ENCODE measurements at places on chromosomes 11 and 22.

- DNase-seq = no peak
Measured at GRCh38 chr22:50299785-50300619, 7.4 kb downstream of the PLXNB2 start.

DNA sequence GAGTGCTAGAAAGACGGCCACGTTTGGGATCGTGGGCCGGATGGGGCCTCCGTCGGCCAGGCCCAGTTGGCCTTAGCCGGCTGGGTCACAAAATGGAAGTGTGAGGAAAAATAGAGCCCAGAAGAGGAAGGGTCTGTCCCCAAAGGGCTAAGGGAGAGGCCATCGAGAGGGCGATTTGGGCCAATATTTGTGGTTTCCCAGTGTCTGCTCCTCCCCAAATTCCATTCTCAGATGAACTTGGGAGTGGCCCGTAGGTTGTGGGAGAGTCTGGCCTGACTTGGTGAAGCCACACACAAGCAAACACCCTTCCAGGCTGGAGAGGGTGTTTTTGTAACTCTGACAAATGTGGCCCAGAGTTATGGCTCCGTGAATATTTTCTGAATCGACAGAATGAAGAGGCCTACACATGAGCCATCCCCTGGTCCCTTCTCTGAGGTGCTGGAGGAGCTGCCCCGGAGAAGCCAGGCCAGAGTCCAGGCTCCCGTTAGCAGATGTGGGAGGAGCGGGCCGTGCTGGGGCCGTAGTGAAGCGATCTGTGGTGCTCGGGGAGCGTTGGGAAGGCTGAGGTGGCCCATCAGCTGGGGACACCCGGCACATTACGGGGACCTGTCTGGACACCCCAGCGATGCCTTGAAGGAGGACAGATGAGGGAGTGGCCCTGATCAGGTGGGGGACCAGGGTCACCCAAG is 73.5 kb upstream of the PPARA start:
- DNase-seq = no peak

- peak; percentile 10 for DNase-seq
Measured at GRCh38 chr22:34814260-34815025, 251.5 kb upstream of the ISX start.

DNA sequence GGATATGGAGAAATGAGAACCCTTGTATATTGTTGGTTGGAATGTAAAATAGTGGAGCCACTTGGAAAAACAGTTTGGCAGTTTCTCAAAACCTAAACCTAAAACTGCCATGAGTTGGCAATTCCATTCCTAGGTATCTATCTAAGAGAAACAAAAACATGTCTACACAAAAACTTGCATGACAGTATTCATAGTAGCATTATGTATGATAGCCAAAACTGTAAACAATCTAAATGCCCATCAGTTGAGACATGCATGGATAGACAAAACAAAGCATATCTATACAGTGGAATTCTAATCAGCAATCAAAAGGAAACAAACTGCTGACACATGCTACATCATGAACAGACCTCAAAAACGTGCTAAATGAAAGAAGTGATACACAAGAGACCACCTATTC is 34.9 kb downstream of the TRAF6 start:
- DNase-seq = no peak

- no peak for DNase-seq
Measured at GRCh38 chr11:13760115-13760514, 91.6 kb downstream of the FAR1 start.

DNA sequence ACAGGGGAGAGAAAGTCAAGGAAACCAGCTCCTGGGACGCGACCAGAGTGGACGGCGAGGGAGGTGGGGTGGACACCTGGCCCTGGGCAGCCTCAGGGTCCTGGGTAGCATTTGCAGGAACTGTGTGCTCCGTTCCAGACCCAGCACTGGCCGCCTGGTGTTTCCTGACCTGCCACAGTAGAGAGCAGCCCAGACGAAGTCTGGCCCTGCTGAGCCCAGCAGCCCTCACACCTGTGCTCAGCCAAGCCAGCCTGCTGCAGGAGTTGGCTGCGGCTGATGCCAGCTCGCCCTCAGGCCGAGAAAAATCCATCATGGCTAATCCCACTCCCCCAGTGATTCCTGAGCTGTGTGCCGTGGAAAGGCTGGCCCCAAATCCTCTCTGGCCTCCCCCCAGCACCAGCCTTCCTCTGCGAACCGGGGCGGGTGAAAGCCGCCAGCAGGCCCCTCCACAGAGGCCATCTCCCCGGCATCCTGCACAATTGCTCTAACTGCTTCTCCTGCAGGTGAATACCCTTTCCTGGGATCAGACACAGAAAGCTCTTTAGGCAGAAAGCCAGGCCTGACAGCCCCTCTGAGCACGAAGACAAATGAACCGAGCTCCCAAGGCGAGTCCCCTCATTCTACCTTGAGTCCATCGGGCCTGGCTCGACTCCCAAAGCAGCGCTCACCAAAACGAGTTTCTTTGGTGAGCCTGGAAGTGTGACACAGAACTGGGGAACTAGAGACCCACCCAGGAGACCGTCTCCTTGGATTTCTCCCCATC is 88.6 kb downstream of the RTL6 start:
- no peak for DNase-seq

DNA sequence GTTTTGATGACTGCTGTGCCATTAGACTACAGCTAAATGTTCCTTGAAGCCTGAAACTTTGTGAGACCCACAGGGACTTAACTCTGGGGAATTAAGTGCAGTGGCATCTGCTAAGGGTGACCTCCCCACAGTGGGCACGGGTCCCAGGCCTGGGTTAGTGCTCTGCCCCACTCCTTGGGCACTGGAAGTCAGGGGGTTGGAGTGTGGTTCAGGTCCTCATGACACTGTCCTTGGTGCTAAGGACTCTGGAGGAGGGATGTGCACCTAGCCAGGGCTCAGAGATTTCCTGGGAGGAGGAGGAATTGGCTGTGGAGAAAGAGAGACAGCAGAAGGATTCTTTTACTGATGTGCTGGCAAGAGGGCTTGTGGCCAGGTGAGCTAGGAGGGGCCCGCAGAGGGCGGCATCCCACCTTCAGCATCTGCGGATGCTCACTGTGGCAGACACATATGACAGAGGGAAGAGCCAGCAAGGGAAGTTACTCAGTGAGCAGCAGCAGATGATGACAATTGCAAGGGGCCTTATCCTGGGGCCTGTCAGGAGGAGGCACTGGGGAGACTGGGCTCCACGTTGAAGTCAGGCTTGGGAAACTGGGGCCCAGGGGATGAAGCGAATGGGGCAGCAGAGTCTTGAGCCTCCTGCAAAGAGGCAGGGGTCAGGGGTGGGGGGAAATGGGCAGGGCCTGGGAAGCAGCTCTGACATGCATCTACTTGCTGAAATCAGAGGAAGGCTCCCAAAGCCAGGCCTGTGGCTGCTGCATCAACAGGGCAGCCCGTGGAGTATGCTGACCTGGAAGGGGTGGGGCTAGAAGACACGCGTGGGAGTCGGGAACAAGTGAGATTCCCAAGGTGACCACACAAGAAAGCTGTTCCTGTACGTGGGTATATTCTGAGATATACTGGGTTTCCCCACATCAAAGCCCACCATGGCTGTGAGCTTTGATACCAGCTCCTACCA is 144.0 kb downstream of the MPPED1 start:
- DNase-seq = no peak

- peak; percentile 85 for DNase-seq
Measured at GRCh38 chr11:109971184-109971523, 122.0 kb upstream of the ZC3H12C start.

DNA sequence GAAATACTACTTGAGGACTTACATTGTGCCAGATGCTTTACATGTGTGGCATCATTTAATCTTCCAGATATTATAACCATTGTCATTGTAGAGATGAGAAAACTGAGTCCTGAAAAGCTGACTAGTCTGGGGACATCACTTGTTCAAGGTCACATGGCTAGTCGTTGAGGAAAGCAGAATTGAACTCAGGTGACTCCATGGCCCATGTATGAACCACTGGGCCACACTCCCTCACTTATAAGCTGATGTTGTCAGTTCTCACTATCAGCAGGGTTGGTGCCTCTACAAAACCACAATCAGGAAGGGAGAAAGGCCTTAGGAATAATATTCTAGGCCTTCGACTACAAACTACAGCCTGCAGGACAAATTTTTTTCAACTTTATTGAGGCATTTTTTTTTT is 26.1 kb upstream of the ADA2 start:
- no peak for DNase-seq

- DNase-seq = no peak
Measured at GRCh38 chr11:94576306-94576705, 9.1 kb downstream of the PIWIL4 start.

DNA sequence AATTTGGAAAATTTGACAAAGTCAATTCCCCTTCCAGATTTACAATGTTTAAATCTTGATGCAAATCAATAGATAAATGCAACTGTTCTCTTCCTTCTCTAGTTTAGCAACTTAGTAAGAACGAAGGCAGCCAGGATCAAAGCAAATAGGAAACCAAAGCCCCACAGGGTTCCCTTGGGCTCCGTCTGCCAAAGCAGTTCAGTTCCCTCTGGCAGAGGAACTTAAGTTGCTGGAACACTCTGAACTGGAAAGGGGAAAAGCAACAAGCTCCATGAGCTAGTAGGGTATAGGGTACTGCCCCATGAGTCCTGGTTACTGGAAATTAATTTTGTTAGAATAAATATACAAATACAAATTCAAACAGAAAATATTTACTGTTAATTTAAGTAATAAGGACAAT is 91.3 kb downstream of the RELT start:
- DNase-seq = no peak

DNA sequence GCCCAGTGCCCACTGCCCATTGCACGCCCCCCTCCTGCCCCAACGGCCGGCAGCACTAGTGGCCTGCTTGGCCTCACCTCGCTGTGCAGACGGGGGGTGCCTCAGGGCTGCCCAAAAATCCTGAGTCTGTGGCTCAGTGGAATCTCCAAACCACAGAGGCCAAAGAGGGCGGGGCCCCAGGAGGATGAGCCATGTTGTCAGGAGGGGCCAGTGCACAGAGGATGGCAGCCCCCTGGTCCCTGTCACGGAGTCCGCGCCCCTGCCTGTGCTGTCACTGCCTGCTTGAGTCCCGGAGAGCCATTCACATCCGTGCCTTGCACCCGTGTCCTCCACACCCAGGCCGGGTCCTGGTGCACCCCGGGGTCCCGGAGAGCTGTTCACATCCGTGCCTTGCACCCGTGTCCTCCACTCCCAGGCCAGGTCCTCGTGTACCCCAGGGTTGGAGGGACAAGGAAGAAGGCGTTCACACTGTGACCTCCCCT is 36.4 kb upstream of the MUC5AC start:
- no peak for DNase-seq

DNA sequence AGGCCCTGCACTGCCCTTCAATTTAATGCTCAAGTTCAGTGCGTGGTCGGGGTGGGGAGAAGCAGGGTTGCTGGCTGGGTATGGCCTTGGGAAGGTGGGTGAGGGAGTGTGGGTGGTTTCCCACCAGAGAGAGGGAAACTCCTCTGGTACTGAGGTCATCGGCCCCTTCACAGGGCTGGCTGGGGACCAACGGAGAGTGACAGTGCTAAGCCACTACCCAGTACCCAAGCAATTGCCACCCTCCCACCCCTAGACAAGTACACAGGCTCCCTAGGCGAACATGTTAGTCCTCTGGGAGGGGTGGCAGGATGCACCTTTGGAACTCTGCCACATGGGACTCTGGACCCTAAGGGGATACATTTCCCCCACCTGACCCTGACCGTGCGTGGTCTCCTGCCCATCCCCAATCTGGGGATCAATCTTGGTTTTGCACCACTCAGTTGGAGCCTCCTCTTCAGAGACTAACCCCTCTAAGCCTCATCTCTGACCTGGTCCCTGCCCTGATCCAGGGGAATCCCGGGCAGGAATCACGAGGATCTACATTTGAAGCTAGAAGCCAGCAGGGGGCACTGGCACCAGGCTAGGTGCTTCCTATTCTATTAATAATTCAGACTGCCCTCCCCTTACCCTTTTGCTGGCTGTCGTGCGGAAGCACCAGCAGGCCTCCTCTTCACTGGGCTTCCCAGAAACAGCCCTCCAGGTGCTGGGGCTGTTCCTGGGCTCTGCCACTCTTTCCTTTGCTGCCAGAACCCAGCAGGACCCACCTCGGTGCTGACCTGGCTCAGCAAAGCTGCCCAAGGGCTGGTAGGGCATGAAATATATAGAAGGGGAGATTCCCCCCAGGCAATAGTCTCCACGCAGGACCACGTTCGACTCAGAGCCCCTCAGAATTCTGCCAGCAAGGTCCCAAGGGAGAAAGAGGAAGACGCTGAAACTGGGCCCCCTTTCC is 377.7 kb downstream of the TENM4 start:
- no peak for DNase-seq

- DNase-seq = no peak
Measured at GRCh38 chr11:75422248-75423231, 10.5 kb downstream of the KLHL35 start.

GRCh38 chr11:61131186-61131585 is 28.9 kb downstream of the CD5 start:
- no peak for DNase-seq

GRCh38 chr22:29810216-29810615 is 27.9 kb downstream of the ASCC2 start:
- no peak for DNase-seq

DNA sequence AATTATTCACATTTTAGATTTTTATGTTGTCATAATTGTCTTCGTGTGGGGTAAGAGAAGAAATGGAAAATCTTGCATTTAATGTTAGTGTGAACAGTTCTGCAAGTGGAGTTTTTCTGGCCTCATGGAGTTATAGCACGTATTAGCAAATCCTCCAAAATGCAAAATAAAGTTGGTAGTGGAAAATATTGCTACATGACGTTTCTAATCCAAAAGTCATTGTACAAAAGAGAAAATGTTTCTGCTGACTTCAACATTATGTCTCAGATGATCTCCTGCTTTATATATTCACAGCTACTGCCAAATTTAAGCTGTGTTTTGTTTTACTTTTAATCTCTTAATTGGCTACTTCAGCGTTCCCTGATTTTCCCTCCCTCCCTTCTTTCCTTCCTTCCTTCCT is 1804.0 kb upstream of the RAG2 start:
- no peak for DNase-seq

DNA sequence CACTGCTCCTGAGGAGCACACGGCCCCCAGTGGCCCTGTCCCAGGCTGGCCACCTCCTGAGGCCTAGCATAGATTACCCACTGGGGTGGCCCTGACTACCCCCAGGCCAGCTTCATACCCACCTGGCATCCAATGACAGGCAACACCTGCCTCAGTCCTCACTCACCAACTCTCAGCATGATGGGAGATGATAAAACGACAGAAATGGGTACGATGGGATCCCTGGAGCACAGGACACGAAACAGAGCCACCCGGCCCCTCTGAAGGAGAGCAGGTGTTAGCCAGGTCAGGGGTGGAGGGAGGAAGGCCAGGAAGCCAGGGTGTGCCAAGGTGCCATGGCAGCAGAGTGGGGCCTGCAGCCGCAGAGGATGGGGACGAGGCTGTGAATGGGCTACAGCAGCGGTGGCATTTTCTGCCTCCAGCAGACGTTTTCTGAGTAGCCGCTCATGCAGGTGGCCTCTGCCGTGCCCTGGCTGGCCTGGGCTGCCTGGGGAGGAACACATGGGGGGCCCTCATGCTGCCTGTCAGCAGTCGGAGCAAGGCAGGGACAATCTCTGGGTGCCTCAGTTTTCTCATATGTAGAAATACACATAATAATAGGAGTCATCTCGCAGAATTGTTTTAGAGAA is 50.2 kb upstream of the FGF3 start:
- DNase-seq = no peak

All from astrocyte of the spinal cord (primary cell).